ENCODE measurements at places on chromosomes 3 and 15. TPM values are rescaled to one million over a fixed set of nuclear protein-coding genes. Genes with fewer than 3 reads are reported as not detected.

The AADACL2 gene
- total RNA-seq, result not detected

The ALDH1L1 gene
- 1.6 TPM for total RNA-seq

The MYRIP gene
- total RNA-seq, result 3.4 TPM

DNA sequence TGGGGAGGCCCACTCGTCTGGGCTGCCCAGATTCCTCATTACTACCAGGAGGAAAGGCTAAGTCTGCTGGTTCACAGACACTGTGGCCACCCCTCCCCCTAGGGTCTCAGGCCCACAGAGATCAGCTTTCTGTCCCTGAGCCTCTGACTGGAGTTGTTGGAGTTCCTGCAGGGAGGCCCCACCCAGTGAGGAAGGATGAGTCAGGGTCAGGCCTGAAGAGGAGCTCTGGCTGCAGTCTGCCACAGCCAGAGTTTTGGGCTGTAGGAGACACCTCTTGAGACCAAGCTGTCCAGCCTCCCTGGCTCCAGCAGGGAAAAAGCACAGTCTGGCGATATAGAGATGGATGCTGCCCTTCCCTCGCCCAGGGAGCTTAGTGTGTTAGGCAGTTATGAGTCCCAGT lies 720.9 kb upstream of the SEMA6D start:
- H3K4me3 ChIP-seq, result no peak overlapping the region
- H3K36me3 ChIP-seq, result no peaks in the 10 kb centered on the region

DNA sequence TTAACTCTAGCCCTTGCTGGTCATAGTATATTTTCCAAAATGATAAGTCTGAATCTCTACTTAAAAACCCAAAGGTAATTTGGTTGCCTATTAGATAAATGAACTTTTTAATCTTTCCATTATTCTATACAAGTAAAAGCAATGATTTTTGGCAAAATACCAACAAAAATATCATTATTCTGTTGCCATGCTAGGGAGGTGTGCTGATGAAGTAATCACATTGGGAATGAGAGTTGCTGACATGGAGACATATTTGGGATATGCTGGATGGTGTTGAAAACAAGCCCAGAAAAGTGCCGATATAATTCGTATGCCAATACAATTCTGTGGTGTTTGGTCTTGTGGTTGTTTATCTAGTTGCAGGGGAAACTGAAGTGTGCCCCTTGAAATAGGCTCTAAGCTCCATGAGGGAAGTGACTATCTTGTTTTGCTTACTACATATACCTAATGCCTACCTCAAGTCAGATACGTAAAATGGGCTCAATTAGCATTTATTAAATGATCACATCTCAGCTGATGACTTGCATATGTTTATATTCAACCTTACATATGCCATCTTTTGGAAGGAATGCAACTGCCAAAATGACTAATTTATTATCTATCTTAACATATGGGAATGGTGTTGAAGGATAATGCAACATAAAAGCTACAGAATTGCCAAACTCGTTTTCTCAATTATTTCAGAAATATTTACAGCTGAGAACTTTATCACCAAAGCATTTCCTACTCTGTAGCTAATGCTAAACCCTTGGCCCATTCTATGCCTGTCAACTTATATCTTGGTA lies 5.8 kb downstream of the TOPBP1 start:
- H3K36me3 ChIP-seq, result peaks cover 36% of the 10 kb centered on the region
- no peaks in the 10 kb centered on the region for H3K4me1 ChIP-seq
- no peaks in the 10 kb centered on the region for H3K27me3 ChIP-seq
- no peak overlapping the region for H3K4me3 ChIP-seq
- no peak for DNase-seq
- no peak overlapping the region for H3K27ac ChIP-seq

DNA sequence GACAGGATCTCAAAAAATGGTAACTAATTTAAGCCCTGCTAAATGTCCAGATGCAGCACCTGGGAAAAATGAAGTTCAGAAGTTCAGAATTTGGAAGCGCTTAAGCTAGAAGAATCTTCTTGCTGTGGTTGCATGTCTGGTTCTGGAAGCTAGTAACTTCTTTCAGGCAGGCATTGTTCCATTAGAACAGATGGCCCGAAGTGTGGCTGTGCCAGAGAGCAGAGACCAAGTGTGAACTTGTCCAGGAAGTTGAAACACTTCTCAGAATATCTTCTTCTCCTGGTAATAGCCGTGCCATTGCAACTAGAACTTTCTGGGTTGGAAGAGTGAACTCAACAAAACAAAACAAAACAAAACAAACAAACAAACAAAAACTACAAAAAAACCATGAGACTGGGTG lies 80.0 kb downstream of the MITF start:
- DNase-seq, result no peak
- no peaks in the 10 kb centered on the region for H3K36me3 ChIP-seq
- H3K27ac ChIP-seq, result no peak overlapping the region
- H3K4me1 ChIP-seq, result no peaks in the 10 kb centered on the region

- no peaks in the 10 kb centered on the region for H3K36me3 ChIP-seq
- peaks cover 6% of the 10 kb centered on the region for H3K27me3 ChIP-seq
- no peak for DNase-seq
- H3K4me3 ChIP-seq, result no peak overlapping the region
- no peaks in the 10 kb centered on the region for H3K4me1 ChIP-seq
Observed at GRCh38 chr3:54827776-54828175, 100.1 kb downstream of the LRTM1 start.

DNA sequence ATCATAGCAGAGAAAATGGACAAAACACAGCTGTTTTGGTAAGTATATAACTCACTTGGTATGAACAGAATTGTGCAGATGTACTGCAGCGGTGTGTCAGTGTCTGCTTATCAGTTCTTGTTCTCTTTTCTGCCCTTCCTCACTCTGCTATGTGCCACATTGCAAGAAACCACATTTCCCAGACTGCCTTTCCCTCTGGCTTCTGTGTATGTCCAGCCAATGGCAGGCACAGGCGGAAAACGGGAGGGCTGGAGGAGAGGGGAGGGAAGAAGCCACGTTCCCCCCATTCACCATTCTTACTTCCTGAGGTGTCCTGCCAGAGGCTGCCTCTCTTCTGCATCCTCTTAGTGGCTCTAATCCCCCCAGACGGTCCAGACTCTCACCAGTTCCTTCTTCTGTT lies 15.4 kb downstream of the HHLA2 start:
- DNase-seq, result no peak
- no peaks in the 10 kb centered on the region for H3K36me3 ChIP-seq
- H3K27me3 ChIP-seq, result no peaks in the 10 kb centered on the region
- no peak overlapping the region for H3K4me3 ChIP-seq
- no peaks in the 10 kb centered on the region for H3K4me1 ChIP-seq

DNA sequence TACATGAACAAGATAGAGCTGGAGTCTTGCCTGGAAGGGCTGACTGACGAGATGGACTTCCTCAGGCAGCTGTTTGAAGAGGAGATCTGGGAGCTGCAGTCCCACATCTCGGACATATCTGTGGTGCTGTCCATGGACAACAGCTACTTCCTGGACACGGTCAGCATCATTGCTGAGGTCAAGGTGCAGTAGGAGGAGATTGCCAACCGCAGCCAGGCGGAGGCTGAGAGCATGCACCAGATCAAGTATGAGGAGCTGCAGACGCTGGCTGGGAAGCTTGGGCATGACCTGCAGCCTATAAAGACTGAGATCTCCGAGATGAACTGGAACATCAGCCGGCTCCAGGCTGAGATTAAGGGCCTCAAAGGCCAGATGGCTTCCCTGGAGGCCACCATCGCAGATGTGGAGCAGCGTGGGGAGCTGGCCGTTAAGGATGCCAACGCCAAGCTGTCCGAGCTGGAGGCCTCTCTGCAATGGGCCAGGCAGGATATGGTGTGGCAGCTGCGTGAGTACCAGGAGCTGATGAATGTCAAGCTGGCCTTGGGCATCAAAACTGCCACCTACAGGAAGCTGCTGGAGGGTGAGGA lies 5.5 kb upstream of the LARP6 start:
- no peaks in the 10 kb centered on the region for H3K36me3 ChIP-seq
- no peaks in the 10 kb centered on the region for H3K4me1 ChIP-seq
- no peak overlapping the region for H3K27ac ChIP-seq
- no peak for DNase-seq

DNA sequence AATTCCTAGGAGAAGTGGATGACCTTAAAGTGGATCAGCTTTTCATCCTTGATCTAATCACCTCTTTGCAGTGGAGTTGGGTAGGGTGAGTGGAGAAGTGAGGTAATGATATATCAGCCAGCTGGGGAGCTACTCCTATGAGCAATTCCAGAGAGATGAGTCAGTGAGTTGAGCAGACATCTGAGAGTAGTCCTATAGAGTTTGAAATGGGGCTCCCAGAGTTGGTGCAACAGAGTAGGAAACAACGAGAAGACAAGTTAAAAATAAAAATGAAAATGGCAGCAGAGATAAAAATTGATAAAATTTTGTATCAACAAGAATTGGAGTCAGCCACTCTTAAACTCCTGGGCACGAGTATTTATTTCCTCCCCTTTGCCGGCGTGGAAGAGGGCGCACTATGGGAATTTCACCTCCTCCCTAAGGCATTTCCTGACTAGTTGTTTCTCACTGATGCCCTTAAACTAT lies 150.8 kb upstream of the DPH6 start:
- no peaks in the 10 kb centered on the region for H3K36me3 ChIP-seq
- no peaks in the 10 kb centered on the region for H3K27me3 ChIP-seq
- H3K4me1 ChIP-seq, result no peaks in the 10 kb centered on the region
- no peak overlapping the region for H3K27ac ChIP-seq
- no peak overlapping the region for H3K4me3 ChIP-seq

DNA sequence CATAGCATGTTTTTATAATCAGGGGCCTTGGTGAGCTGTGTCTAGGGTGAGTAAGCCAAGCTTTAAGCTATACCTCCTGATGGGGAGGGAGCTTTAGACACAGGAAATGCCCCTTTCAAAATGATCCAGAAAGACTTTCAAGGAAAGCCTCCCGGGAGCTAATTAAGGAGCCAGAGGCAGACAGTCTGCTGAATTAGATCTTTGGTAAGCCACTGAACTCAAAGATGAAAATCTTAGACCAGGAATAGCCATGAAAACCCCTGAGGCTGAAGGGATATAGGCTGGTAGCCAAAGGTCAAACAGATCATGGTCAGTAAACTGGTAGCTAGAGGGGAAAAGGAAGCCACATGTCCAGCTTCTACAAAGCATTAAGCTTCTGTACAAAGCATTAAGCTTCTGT lies 42.7 kb upstream of the GAP43 start:
- DNase-seq, result no peak
- no peaks in the 10 kb centered on the region for H3K36me3 ChIP-seq
- H3K27me3 ChIP-seq, result no peaks in the 10 kb centered on the region
- no peak overlapping the region for H3K27ac ChIP-seq
- no peak overlapping the region for H3K4me3 ChIP-seq
- no peaks in the 10 kb centered on the region for H3K4me1 ChIP-seq
